ENCODE measurements at places on chromosomes 6 and 20.

DNA sequence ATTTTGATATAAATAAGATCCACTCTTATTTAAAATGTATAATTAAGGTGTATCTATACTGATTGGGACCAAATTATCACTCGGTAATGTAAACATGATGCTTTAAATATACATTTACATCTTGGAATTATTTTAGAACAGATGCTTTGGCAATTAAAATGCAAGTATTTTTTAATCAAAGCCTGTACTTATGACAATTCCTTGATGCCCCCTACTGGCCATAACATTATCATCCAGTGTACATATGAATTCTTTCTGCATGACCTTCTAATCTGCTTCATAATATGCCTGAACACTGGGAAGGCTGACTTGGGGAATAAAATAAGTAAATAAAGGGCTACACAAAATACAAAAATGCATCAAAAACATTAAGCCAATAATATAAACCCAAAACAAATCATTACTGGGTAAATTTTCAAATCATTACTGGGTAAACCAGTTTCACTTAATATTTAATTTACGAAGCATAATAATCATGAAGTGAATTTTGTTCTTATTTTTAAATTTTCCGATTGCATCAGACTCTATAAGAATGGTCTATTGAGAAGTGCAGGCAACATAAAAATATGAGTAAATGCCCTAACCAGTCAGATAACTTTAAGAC, 65.1 kb downstream of the CGA start:
- no peak for DNase-seq

- no peak for DNase-seq
These were observed 138.9 kb downstream of the PACRG start for GRCh38 chr6:162866656-162867055.

DNA sequence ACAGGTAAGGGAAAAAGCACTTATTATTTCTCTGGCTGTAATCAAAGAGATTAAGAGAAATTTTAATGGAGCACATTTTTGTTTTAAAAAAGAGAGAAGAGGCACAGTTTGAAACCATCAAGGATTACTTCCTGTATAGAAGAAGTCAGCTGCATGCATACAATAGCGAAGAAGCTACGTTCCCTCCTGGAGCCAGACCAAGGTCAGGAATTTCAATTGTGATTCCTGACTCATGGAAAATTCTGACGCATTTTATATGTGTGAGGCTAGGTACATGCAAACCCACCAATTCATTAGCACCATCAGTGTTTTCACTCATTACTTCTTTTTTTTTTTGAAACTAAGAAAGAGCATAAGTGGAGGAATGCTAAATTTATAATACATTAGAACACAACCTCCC, 232.7 kb upstream of the SGK1 start:
- DNase-seq: no peak

- DNase-seq: no peak
These were observed 48.3 kb upstream of the EEF1A1 start for GRCh38 chr6:73569121-73569520.

DNA sequence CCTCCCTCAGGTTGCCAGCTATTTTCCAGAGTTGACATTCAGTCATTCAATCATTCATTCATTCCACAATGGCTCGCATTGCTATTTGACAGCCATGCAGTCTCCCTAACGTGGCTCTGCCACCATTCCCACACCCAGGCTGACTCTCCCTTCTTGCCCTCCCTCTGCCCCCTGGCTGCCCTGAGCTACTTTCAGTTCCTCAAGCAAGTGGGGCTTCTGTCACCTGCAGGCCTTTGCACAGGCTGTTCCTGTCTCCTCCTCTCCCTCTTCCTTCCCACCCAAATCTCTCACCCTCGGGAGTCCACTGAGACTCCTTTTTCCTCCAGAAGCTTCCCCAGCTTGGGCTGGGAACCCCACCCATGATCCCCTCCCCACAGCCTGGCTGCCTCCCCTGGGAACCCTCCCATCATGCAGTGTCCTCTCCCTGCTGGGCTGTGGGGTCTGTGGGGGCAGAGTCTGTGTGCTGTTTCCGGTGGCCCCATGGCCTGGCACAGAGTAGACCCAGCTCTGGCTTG, 2.6 kb downstream of the PACSIN1 start:
- no peak for DNase-seq

DNA sequence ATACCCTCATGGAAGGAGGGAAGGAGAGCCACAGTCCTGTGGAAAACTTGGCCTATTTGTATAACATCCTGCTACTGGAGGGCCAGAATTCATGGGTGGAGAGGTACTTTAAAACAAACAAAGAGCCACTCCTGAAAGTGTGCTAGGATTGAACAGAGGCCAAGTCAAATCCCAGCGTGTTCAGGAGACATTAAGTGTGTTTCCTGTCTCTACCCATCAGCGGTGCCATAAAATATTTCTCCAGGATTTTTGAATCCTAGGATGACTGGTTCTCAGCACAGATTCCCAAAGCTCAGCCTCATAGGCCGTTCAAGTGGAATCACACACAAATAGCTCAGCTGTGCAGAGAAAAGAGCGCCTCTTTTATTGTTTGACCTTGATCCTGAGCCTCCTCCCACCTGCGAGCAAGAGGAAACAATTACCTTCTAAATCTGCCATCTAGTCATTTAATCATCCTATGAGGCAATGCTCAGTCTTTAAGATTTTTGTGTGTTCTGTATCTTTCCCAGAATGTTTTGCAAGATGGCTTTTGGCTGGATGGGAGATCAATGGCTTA, 31.8 kb upstream of the RALGAPA2 start:
- DNase-seq: no peak

GRCh38 chr20:48080583-48080982, 295.3 kb upstream of the SULF2 start:
- no peak for DNase-seq

- DNase-seq: no peak
These were observed 13.9 kb upstream of the AARS2 start for GRCh38 chr6:44327096-44327495.

GRCh38 chr6:166645896-166646295, 18.8 kb upstream of the RPS6KA2 start:
- no peak for DNase-seq

GRCh38 chr20:19451231-19451922, 238.9 kb downstream of the SLC24A3 start:
- DNase-seq: no peak

GRCh38 chr6:33123732-33124524, 48.1 kb downstream of the HLA-DPB1 start:
- no peak for DNase-seq

DNA sequence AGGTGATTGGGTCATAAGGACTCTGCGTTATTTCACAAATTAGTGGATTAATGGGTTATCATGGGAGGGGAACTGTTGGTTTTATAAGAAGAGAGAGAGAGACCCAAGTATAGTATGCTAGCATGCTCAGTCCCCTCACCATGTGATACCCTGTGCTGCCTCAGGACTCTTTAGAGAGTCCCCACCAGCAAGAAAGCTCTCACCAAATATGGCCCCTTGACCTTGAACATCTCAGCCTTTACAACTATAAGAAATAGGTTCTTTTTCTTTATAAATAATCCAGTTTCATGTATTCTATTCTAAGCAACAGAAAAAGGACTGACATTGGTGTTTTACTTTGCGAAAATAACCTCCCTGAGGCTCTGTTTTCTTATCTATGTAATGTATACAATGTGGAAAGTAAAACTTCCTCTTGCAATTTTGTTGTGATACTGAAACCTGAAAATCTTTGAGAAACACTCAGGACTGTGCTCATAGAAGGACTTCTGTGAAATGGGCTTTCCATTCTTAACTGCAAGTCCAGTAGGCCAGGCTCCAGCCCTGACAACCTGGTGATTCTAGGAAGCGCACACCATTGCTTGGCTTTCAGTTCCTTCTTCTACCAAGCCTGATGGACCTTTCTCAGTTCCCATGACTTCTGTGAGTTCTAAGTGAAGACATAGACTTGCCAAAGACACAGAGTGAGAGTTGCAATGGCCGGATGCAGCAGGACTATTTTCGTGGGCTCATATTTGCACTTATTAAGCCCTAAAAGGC, 21.9 kb downstream of the SIRPD start:
- no peak for DNase-seq

- no peak for DNase-seq
These were observed at the start of gene TCF15 for GRCh38 chr20:610130-611046. TSS of gene TCF15 (minus strand) at chr20:610309. CDS start at chr20:610237, 72 bp downstream.

DNA sequence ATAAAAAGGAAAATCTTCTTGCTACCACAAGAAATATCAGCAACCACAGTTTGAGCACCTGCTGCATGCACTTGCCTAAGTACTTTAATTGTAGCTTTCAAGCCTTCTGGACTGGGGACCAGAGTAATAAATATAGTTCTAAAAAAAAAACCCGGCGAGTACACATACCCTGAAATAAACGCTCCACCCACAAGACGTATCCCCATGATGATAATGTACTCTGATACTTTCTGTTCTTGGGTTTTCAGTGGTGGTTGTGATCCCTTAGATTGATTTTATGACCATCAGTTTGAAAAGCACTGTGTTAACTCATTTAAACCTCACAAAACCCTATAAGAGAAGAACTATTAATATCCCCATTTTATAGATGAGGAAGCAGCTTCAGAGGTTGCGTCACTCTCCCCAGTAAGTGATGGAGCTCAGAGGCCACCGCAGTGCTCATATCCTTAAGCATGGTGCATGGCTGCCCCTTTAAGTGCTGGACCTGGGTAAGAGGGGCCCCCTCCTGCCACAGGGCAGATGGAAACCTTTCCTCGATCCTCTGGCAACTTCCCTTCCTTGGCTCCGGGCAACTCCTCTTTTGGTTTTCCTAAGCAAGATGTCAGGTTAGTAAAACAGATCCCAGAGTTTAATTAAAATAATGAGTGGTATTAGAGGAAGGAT, 67.3 kb downstream of the KCNB1 start:
- DNase-seq: no peak

GRCh38 chr20:61779176-61779965, 286.3 kb downstream of the TAF4 start:
- DNase-seq: no peak

DNA sequence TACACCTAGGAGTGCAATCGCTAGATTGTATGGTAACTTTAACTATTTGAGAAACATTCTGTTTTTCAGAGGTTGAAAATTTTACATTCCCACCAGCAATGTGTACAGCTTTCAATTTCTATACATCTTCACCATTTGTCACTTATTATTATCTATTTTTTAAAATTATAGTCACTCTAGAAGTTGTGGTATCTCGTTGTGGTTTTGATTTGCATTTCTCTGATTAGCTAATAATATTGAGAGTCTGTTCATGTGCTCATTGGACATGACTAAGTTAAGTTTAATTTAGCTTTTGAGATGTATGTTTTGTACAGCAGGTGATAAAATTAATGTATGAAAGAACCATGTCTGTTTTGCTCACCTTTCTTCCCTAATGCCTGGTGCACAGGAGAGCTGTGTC, 34.8 kb upstream of the PLCB1 start:
- no peak for DNase-seq

DNA sequence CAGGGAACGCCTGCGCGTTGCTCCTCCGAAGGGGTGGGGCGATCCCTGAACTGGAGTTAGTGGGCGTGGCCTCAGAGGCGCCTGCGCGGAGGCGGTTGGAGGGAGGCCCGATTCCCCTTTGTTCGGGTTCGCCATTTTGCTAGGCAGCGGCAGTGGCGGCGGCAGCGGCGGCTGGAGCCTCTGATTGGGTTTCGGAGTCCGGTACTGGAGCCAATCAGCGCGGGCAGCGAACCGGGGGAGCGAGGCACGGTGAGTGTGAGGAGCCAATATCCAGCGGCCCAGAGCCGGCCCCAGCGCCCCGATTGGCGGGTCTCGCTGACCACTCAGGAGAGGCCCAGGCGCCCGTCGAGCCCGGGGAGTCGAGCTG, at the start of gene NFYA:
NFYA (plus strand) TSS at position 139 of the 367 bp plus-strand sequence. CDS start 6,116 bp downstream, outside the sequence.
- no peak for DNase-seq

GRCh38 chr6:105474234-105474633, 71.4 kb upstream of the PREP start:
- DNase-seq: no peak

- DNase-seq: no peak
These were observed 29.7 kb upstream of the ENPP1 start for GRCh38 chr6:131778169-131778568.

- DNase-seq: no peak
These were observed 11.0 kb downstream of the RMND1 start for GRCh38 chr6:151440930-151441329.

DNA sequence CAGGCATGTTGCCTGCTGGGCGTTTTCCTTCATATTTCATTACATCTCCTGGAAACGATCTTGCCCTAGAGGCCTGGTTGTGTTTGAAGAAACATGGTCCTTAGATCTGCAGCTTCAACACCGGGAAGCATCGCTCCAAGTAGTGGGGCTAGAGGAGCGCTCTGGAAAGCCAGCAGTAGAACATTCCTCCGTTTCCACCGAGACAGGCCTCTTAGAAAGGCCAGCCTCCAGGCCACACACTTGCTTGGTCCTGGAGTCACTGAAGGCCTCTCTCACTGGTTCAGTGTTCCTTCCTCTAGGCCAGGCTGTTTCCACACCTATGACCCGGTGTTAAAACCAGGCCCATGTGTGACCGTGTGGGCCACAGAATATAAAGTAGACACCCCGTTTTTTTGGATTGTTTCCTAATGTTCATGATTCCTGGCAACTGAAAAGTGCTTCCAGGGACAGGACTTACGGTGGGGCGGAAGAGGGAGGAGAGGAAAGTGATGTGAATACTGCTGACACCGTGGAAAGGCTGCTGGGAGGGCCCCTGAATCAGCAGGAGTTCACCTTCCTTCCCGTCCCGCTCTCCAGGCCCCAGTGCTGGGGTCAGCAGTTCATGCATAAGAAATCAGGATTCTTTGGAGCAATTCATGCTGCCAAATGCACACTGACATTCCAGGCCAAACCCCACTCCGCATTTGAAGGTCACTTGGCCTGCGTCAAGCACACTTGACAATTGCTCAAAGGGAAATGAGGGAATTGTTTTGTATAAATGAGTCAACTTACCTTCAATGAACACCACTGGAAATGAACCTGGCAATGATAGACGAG, 83.8 kb downstream of the IYD start:
- DNase-seq: no peak

GRCh38 chr6:44463728-44464450, 76.4 kb downstream of the CDC5L start:
- no peak for DNase-seq

DNA sequence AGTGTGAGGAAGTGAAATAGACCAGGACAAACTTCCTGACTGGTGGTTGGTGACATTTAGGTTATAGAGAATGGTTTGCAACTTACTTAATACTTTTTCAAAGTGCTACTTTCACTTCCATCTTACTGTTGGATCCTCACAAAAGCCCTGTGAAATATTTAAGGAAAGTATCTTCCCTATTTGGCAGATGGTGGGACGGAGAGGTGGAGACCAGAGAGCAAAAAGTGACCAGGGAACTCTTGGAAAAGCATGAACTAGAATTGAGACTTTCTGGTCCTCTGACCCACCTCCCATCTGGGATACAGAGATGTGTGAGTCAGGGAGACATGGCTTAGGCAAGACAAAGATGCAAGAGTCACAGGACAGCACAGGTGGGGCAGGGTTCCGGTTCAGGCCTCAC, 3.0 kb downstream of the TRIM10 start:
- DNase-seq: no peak

DNA sequence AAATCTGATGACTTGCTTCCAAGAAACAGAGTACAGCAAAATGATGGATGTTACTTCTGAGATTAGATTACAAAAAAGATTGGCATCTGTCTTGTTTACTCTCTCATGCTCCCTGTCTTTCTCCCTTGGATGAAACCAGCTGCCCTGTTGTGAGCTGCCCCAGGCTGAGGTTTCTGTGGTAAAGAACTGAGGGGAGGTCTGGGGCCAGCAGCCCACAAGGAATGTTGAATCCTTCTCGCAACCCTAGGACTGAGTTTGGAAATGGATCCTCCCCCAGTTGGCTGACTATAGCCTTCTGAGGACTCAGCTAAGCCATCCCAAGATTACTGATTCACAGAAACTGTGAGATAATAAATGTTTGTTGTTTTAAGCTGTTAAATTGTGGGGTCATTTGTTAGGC, 5.6 kb upstream of the HECA start:
- no peak for DNase-seq
